Pancreas (tissue), 10 donors: ENCODE measurements at places on chromosomes 7 and 10. TPM values are rescaled to one million over a fixed set of nuclear protein-coding genes. Genes with fewer than 3 reads are reported as not detected.

The FANK1 gene
- total RNA-seq = 4.2 TPM

The C7orf33 gene
- total RNA-seq = not detected

DNA sequence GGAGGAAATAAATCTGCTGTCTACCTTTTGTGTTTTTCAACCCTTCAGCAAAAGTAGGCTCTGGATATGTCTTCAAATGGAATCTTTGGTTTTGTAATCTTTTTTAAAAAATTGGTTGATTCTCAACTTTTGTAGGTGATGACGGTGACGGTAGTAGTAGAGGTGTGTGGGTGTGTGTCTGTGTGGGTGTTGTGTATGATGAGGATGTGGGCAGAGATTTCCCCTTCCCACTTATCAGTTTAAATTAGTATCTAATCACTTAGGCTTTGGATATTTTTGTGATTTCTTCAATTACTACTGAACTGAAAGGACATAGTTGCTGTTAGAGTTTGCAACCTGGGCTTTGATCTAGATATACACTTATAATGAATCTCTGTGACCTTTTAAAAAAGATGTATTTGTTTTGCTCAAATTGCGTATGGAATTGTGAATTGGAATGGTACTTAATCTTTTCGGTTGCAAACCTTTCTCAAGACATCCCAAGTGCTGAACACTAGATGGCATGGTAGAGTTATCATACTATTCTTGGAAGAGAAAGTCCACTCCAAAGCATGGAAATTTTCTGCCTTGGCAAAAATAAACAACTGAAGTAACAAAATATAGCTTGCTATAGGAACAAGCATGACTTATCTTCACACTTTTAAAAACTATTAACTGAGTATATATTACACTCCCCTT lies 51.9 kb upstream of the A1CF start:
- H3K27me3 ChIP-seq = no peaks in the 10 kb centered on the region
- H3K27ac ChIP-seq = no peak overlapping the region
- no peak overlapping the region for H3K4me3 ChIP-seq
- no peaks in the 10 kb centered on the region for H3K4me1 ChIP-seq
- DNase-seq = no peak

DNA sequence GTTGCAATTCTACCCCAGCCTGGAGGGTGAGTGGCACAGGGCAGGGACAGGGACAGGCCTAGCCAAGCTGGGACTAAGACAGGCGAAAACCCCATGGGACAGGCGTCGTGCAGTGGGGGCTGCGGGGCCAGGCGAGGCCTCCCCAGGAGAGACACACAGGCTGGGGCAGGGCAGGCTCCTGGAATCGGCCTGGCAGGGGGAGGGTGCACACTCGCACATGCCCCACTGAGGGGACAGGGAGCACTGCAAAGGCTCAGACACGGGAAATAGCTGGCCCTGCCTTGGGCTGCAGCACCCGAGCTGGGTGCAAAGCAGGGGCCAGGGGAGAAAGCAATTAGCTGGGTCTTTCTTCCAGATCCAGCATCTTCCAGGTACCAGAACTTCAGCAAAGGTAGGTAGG lies 10.4 kb downstream of the LAT2 start:
- H3K4me3 ChIP-seq = no peak overlapping the region
- no peaks in the 10 kb centered on the region for H3K4me1 ChIP-seq
- DNase-seq = no peak
- no peaks in the 10 kb centered on the region for H3K27me3 ChIP-seq

DNA sequence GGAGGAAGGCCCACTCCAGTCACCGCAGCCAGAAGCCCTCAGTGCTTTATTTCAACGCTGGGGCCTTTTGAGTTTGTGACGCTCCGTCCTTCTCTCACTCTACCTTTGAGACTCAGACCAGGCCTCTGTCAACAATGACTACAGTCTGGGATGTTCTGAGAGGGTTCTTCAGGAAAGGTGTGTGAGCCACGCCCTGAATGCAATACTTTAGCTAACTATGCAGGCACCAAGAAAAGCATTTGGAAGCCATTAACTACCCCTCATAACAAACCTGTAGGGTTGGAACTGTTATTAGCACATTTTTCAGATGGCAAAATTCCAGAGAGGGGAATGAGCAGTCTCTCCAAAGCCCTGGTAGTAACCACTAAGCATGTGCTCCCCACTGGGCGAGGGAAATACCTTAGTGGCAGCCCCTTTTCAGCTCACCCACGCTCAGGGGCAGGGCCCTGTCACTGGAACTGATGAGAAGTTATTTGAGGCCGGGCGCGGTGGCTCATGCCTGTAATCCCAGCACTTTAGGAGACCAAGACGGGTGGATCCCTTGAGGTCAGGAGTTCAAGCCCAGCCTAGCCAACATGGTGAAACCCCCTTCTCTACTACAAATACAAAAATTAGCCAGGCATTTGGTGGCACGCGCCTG lies 5.7 kb upstream of the ARPC1B start:
- H3K27me3 ChIP-seq = no peaks in the 10 kb centered on the region
- no peak for DNase-seq
- no peak overlapping the region for H3K27ac ChIP-seq
- H3K4me1 ChIP-seq = no peaks in the 10 kb centered on the region
- no peak overlapping the region for H3K4me3 ChIP-seq
- H3K36me3 ChIP-seq = peaks cover 3% of the 10 kb centered on the region

- H3K4me1 ChIP-seq = peaks cover 6% of the 10 kb centered on the region
- H3K36me3 ChIP-seq = no peaks in the 10 kb centered on the region
- H3K27ac ChIP-seq = peak overlapping the region; percentile 5
- no peaks in the 10 kb centered on the region for H3K27me3 ChIP-seq
- no peak overlapping the region for H3K4me3 ChIP-seq
These were observed 61.6 kb downstream of the GRK5 start for GRCh38 chr10:119268871-119269506.

GRCh38 chr7:17097668-17098297 lies 200.7 kb upstream of the AHR start:
- no peak overlapping the region for H3K4me3 ChIP-seq
- peaks cover 35% of the 10 kb centered on the region for H3K4me1 ChIP-seq
- H3K36me3 ChIP-seq = no peaks in the 10 kb centered on the region
- H3K27me3 ChIP-seq = no peaks in the 10 kb centered on the region

- no peaks in the 10 kb centered on the region for H3K4me1 ChIP-seq
- H3K27me3 ChIP-seq = no peaks in the 10 kb centered on the region
- DNase-seq = no peak
- H3K36me3 ChIP-seq = no peaks in the 10 kb centered on the region
These were observed 203.0 kb upstream of the HDAC9 start for GRCh38 chr7:18292584-18292983.

GRCh38 chr7:130881799-130882141 lies 147.8 kb upstream of the KLF14 start:
- H3K4me3 ChIP-seq = no peak overlapping the region
- no peak overlapping the region for H3K27ac ChIP-seq
- H3K4me1 ChIP-seq = no peaks in the 10 kb centered on the region
- H3K27me3 ChIP-seq = no peaks in the 10 kb centered on the region
- H3K36me3 ChIP-seq = peaks cover 25% of the 10 kb centered on the region
- no peak for DNase-seq

DNA sequence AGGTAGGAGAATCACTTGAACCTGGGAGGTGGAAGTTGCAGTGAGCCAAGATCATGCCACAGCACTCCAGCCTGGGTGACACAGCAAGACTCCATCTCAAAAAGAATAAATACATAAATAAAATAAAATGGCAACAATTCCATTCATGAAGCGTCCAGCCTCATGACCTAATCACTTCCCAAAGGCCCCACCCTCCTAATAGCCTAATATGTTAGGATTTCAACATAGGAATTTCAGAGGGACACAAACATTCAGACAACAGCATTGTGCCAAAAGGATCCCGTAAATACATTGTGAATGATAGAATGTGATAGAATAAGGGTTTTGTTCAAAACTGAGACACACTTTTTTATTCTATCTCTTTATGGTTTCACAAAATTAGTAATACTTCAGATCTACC lies 90.3 kb downstream of the FAM107B start:
- H3K27ac ChIP-seq = no peak overlapping the region
- H3K4me1 ChIP-seq = peaks cover 10% of the 10 kb centered on the region
- no peaks in the 10 kb centered on the region for H3K36me3 ChIP-seq
- H3K27me3 ChIP-seq = no peaks in the 10 kb centered on the region

- no peaks in the 10 kb centered on the region for H3K27me3 ChIP-seq
- no peaks in the 10 kb centered on the region for H3K36me3 ChIP-seq
- no peak overlapping the region for H3K4me3 ChIP-seq
- no peak overlapping the region for H3K27ac ChIP-seq
These were observed 253.5 kb upstream of the LRGUK start for GRCh38 chr7:133873631-133874030.

DNA sequence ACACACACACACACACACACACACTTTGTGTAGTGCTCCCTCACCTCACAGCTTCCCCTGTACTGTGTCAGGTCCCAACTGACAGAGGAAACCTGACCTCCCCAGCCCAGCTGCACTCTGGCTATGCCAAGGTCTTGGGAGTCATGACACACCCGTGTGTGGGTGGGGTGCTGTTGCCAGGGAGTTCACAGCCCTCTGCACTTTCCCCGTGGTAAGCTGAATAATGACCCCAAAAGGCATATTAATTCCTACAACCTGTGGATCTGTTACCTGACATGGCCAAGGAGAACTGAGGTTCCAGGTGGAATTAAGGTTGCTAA lies 8.9 kb upstream of the NANOS1 start:
- H3K36me3 ChIP-seq = no peaks in the 10 kb centered on the region
- DNase-seq = no peak
- H3K27ac ChIP-seq = no peak overlapping the region
- H3K4me3 ChIP-seq = no peak overlapping the region
- no peaks in the 10 kb centered on the region for H3K27me3 ChIP-seq
- H3K4me1 ChIP-seq = no peaks in the 10 kb centered on the region

DNA sequence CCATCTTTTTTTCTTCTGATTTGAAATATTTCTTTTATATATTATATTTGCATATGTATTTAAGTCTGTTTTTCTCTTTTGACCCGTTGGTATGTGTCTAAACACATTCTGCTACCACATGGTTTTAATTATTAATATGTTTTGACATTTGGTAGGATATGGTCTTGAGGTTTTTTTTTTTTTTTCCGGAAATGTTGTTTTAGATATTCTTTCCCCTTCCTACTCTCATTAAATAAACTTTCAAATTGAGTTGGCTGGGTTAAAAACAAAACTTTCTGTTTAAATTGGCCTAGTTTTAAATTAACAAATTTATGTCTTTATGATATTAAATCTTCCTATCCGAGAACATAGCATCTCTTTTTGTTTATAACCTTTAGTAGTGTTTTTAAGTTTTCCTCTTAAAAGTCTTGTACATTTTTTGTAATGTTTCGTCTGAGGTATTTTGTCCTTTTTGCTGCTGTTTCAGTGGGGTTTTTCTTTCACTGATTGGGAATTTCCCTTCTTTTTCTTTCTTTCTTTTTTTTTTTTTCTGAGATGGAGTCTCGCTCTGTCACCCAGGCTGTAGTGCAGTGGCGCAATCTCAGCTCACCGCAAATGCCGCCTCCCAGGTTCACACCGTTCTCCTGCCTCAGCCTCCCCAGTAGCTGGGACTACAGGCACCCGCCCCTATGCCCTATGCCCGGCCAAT lies 25.4 kb downstream of the STAM start:
- no peak for DNase-seq
- H3K27ac ChIP-seq = no peak overlapping the region
- no peak overlapping the region for H3K4me3 ChIP-seq
- H3K4me1 ChIP-seq = peaks cover 9% of the 10 kb centered on the region

DNA sequence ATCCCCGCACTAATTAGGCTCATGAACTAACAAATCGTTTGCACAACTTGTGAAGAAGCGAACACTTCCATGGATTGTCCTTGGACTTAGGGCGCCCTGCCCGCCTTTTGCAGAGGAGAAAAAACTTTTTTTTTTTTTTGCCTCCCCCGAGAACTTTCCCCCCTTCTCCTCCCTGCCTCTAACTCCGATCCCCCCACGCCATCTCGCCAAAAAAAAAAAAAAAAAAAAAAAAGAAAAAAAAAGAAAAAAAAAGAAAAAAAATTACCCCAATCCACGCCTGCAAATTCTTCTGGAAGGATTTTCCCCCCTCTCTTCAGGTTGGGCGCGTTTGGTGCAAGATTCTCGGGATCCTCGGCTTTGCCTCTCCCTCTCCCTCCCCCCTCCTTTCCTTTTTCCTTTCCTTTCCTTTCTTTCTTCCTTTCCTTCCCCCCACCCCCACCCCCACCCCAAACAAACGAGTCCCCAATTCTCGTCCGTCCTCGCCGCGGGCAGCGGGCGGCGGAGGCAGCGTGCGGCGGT lies at the start of gene EMX2:
TSS of gene EMX2 (plus strand) at position 41 of the 519 bp plus-strand sequence. CDS start 522 bp downstream, outside the sequence.
- peaks cover 10% of the 10 kb centered on the region for H3K27me3 ChIP-seq
- H3K27ac ChIP-seq = no peak within 1 kb of the TSS
- peak within 1 kb of the TSS; percentile 4 for H3K4me3 ChIP-seq

DNA sequence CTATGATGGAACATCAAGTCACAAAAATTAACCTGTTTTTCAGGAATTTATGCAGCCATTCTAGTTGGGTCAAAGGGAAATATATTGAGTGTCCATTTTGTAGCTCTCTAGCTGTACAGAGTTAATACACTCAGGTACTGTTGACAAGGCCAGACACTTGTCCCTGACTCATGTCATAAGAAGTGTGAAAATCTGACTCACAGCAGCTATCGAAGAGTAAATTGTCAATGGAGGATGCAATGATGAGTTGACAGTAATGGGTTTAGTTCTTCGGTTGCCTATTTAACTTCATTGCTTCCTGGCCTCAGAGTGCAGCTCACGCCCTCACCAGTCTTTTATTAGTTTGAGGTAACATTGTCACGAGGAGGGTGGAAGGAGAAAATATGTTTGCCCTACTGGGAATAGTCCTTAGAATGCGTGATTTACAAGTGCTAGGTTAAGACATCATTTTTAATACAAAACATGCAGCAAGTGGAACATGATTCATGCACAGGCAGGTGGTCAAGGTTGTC lies 255.1 kb downstream of the XPNPEP1 start:
- no peaks in the 10 kb centered on the region for H3K27me3 ChIP-seq
- no peak for DNase-seq
- no peaks in the 10 kb centered on the region for H3K4me1 ChIP-seq
- H3K36me3 ChIP-seq = no peaks in the 10 kb centered on the region

- H3K27ac ChIP-seq = no peak overlapping the region
- no peaks in the 10 kb centered on the region for H3K4me1 ChIP-seq
- H3K4me3 ChIP-seq = no peak overlapping the region
- no peaks in the 10 kb centered on the region for H3K36me3 ChIP-seq
These were observed 554.3 kb downstream of the GRM8 start for GRCh38 chr7:126698446-126698845.

GRCh38 chr7:15507171-15507570 lies 54.6 kb downstream of the AGMO start:
- no peak overlapping the region for H3K27ac ChIP-seq
- DNase-seq = no peak
- H3K4me3 ChIP-seq = no peak overlapping the region
- no peaks in the 10 kb centered on the region for H3K36me3 ChIP-seq
- H3K27me3 ChIP-seq = no peaks in the 10 kb centered on the region
- H3K4me1 ChIP-seq = no peaks in the 10 kb centered on the region
